ENCODE measurements at places on chromosomes 1 and 21.

DNA sequence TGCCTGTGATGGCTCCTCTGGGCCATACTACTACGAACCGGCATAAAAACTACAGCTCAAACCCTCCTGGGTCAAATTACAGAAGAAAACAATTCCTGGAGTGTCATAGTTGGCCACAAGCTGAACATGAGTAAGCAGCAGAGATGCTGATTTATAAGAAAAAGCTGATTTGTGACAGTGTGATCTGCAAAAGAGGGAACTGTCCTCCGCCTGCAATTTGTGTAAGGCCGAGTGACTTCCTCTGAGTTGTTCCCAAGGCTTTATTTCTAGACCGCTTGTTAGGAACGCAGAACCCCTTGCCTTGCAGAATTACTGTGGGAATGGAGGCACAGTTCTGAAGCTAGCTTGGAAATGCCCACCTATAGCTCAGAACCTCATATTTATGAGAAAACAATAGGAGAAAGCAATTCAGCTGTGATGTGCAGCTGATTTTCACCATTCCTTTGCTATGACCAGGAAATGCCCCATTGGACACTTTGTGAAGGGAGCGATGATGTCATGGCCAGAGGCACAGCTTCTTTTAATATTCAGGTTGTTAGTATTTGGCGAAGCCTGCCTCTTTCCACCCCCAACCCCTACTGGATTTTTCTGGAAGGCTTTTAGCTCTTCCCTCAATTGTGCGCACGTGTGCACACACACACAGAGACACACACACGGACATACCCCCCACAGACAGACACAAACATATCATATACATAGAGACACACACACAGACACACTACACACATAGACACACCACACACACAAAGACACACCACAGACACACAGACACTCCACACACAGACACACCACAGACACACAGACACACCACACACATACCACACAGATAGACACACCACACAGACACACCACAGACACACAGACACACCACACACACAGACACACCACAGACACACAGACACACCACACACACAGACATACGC, 47.6 kb downstream of the IER5 start:
- DNase-seq: no peak

- DNase-seq: no peak
Measured at GRCh38 chr1:66384258-66384921, 149.6 kb upstream of the SGIP1 start.

DNA sequence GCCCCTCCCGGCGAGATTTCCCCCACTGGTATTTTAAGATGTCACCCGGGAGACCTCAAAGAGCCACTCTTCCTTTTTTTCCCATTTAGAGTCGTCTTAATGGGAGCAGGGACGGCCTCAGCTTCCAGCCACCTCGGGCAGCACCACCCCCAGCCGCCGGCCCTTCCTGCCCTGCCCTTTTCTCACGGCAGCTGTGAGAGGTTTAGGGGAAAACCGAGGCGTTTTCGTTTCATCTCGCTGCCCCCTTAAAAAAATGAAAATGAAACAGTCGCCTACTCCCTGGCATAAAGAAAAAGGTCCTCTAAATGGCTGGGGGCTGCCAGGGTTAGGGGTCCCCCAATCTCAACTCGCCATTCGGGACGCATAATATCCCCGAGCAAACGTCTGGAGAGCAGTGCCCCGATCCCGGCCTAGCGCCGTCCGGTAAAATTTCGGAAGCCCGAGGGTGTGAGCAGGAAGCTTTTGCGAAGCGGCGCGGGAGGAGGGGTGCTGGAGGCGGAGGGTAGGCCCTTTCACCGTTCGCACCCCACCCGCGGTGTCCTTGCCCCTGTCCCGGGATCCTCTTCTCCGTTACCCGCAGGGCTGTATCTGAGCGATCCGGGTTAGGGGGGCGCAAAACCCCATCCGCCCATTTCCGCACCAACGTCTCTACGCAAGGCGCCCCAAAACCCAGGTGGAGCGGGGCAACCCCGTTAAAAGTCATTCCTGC, 1.2 kb downstream of the RUNX3 start:
- DNase-seq: peak; percentile 61

GRCh38 chr21:38952890-38953289, 147.2 kb downstream of the ETS2 start:
- no peak for DNase-seq

GRCh38 chr1:247435030-247435758, 19.2 kb downstream of the NLRP3 start:
- DNase-seq: no peak

DNA sequence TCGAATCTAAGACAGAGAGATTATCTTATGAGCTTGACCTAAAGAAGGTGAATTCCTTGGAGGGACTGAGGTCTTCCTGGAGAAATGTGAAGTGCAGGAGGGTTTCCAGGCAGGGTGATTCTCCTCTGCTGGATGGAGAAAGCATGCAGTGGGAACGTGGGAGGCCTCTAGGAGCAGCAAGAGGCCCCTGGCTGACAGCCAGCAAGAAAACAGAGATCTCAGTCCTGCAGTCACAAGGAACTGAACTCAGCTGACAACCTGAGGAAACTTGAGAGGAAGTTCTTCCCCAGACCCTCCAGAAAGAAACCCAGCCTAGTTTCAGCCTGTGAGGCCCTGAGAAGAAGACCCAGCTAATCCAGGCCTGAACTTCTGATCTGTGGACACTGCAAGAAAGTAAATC, 345.9 kb downstream of the FAM72C start:
- no peak for DNase-seq

DNA sequence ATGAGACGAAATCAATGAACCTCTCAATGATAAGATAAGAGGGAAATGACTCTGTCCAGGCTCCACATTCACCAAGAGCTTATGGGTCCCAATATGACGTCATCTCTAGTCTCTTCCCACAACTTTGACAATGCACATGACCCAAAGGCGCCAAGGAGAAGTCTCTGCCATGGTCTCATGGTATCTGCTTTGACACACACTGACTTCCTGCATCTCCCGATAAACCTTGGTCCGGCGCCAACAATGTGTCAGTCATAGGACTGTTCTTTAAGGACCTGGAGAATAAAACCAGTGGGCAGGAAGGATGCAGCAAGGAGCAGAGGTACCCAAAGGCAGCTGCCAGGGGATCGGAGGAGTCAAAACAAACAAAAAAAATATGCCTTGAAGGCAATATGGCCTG, 46.9 kb upstream of the TMEM51 start:
- no peak for DNase-seq

GRCh38 chr1:230824919-230825721, 43.2 kb downstream of the C1orf198 start:
- no peak for DNase-seq

GRCh38 chr21:14620152-14620551, 74.0 kb upstream of the SAMSN1 start:
- DNase-seq: no peak

GRCh38 chr1:173424143-173424542, 53.0 kb upstream of the PRDX6 start:
- no peak for DNase-seq

DNA sequence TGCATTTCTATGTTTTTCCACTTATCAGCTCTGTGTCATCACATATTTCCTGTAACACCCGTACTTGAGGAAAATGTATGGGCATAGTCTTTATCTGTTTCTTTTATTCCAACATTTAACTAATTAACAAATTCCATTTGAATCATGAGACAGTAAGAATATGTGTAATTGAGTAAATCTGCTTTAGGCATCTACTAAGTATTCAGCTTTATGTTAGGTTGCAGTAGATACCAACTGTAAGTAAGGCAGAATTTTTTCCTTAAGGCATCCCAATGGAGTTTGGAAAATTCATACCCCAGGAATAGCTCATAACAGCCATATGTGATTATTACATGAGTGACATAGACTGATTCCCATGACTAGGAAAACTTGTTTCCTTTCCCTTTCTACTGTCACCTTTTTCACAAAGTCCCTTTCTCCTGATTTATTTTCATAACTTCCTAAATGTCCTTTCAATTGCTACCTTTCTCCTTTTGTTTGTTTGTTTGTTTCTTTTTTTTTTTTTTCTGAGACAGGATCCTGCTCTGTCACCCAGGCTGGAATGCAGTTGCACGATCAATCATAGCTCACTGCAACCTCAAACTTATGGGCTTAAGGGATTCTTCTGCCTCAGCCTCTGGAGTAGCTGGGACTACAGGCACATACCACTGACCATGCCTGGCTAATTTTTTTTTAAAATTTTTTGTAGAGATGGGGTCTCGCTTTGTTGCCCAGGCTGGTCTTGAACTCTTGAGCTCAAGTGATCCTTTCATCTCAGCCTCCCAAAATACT, 59.8 kb upstream of the CACYBP start:
- no peak for DNase-seq

GRCh38 chr1:182713939-182714338, 29.6 kb upstream of the RGS8 start:
- no peak for DNase-seq

Measured in activated CD4-positive, alpha-beta memory T cell treated with anti-CD3 and anti-CD28 coated beads for 36 hours (primary cell).